ENCODE measurements at places on chromosomes 3 and 15. TPM values are rescaled to one million over a fixed set of nuclear protein-coding genes. Genes with fewer than 3 reads are reported as not detected.

Gene CNTN4
- polyA plus RNA-seq, result not detected

Gene UROC1
- polyA plus RNA-seq, result not detected

Gene SAMD7
- polyA plus RNA-seq, result not detected

Gene ERICH6
- polyA plus RNA-seq, result 0.10 TPM

Gene C3orf20
- polyA plus RNA-seq, result not detected

Gene CHDH
- 0.15 TPM for polyA plus RNA-seq

Gene CMTM7
- polyA plus RNA-seq, result 9.3 TPM

GRCh38 chr3:129058441-129059200, 2.0 kb upstream of the GP9 start:
- DNase-seq, result no peak

DNA sequence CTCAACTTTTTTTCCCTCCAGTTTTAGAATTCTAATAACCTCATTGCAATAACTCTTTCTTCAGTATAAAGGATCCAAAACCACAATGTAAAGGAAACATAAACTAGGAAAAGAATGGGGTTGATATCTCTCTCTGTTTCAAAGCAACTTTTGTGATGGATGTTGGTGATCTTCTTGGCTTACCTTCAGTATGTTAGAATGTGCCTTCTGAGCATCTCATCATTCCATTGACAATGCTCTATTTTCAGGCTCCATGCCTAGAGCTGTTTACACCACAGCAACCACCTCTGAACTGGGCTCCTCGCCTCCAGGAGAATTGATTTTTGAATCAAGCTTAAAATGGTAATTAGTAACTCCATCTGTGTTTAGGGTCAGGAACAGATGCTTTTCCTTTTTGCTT, 6.6 kb downstream of the NLGN1 start:
- DNase-seq, result no peak

DNA sequence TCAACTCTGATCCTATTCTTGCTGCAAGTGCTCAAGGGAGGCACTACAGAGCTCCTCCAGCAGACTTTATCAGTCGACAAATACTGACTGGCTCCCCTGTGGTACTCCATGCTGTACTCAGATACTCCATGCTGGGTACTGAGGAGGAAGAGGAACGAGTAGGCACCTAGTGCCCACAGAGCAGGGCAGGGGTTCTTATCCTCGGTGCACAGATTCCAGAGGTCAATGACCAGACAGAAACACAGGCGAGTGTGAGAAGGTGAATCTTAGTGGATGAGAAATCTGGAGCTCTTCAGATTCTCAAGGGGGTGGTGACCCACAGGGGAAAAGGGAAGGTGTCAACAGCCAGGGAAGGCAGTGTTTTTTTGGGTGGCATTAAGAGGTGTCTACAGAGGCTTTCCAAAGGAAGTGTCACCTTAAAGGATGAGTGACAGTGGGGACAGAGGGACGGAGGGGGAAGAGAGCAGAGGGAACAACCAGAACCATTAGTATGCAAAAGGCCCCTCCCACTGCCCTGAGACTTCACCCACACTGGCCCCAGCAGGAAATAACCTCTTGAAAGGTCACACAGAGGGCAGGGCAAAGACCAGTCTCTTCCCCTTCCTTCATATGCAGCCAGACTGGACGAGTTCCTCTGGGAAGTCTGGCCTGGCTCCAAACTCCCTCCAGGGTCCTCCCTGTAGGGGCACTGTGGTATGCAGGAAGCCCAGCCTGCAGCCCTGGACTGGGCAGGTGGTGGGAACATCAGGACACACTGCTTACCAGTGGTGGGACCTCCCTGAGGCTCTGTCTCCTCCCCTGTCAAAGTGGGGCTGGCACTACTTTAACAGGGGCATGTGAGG, 27.5 kb downstream of the CCDC12 start:
- no peak for DNase-seq

GRCh38 chr3:187016639-187017345, 86.5 kb downstream of the ST6GAL1 start:
- peak; percentile 9 for DNase-seq

DNA sequence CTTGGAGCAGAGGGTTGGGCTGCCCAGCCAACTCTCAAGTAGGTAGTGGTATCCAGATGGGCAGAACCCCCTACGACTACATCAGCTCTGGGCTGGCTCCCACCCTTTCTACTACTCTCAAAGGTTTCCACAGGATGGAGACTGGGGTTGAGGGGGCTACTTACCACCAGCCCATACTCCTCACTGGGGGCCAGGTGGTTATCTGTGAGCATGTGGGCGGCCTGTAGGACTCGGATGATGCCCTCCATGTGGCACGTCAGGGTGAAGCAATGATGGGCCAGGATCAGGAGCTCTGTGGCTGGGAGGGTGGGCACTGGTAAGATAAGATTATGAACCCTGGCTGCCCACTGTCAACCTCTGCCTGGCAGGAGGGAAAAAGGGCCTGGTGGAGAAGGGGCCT, 33.4 kb downstream of the EIF3J start:
- no peak for DNase-seq

DNA sequence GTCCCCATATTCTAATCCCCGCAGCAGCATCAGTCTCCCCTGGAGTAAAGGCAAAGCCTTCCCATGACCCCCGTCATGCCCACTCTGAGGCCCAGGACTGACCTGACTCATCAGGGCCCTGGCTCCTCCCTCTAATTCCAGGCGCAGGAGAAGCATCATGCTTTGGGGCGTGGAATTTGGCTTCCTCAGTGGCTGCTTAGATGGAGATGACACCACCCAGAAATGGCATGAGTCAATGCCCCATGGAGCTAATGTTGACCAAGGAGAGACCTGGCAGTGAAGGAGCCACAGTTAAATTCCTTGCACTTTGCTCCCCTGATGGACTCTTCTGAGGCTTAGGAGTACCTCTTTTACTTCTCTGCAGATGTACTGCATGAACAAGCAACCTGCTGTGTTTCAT, 204.2 kb upstream of the PROK2 start:
- peak; percentile 17 for DNase-seq

DNA sequence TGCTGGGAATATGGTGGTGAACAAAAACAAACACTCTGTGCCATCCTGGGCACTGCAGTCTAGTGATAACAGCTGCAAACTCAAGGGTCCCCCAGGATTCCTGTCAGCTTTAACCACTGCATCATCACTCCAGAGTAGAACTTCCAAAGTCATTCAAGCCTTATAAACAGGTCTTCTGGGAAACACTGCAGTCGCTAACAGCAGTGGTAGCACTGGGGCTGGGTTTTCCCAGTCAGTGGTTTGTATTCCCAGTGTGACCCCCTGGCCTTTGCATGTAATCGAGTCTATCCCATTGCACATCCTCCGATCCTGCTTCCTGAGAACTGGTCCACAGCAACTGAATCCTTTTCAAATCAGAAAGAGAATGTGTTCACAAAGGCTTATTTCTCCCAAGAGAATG, 623.5 kb downstream of the EDEM1 start:
- DNase-seq, result no peak

DNA sequence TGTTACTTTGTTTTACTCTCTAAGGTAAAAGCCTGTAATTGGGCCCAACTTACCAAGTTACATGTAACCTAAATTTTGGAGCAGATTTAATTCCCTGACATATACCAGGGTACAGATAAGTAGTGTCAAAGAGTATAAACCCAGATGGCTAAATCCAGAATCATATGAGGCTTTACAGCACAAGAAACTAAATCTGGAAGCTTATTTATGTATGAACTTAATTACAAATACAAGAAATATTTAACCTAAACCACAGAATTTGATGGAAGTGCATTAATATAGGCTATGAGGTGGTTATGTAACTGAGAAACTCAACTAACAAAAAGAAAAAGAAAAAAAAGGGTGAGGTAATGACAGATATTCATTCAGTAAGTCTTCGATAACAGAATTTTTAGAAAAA, 930.2 kb upstream of the ALCAM start:
- peak; percentile 6 for DNase-seq

DNA sequence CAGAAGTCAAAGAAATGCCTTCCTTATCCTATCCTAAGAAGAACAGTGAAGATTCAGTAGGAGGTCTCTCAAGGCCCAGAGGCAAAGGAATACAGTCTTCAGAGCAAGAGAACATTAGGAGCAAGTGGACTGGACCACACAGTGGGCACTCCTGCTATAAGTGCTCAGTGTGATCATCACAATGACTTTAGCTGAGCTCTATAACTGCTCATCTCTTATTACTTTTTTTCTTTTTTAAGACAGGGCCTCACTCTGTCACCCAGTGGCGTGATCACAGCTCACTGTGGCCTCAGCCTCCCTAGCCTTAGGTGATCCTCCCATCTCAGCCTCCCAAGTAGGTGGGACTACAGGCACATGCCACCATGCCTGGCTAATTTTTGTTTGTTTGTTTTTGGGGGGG, 48.1 kb downstream of the COL8A1 start:
- DNase-seq, result no peak

DNA sequence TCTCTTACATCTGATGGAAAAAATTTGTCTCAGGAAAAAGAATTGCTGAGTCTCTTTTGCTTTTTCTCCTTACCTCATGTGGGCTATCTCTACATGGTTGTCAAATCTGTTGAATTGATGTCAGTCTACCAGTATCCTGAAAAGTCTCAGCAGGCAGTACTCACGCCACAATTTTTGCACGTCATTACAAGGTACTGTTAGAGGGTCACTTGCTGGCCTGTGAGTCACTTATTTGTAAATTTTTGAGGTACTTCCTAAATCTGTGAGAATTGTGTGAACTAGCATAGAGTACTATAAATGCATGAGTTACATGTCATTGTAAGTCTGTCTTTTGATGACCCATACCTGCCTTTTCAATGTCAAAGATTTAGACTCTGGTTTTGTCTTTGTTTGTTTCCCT, 15.9 kb downstream of the HPS3 start:
- no peak for DNase-seq

- peak; percentile 75 for DNase-seq
Measured at GRCh38 chr3:79018671-79019136, 749.1 kb downstream of the ROBO1 start.

GRCh38 chr3:10845839-10846656, 30.0 kb downstream of the SLC6A11 start:
- DNase-seq, result no peak

DNA sequence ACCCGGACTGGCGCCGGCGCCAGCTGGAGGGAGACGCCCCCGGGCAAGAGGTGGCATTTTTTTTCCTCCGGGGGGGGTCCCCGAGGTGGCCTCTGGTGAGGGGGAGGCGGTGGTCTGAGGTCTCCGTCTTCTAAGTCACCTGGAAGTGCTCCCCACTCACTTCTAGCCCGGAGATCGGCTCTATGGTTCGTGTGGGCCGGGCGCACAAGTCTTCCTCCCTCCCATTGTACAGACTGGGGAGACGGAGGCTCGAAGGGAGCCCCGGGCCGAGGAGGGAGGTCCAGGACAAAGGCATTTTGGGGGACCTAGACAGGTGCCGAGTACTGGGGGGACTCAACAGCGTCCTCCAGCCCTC, 4.4 kb downstream of the GATA2 start:
- no peak for DNase-seq
